ENCODE measurements at places on chromosomes 2 and 18. TPM values are rescaled to one million over a fixed set of nuclear protein-coding genes. Genes with fewer than 3 reads are reported as not detected.

The IL36A gene
- not detected for total RNA-seq

The CLHC1 gene
- total RNA-seq = 8.0 TPM

The MAL gene
- total RNA-seq = not detected

The KIAA1328 gene
- 3.1 TPM for total RNA-seq

The ICA1L gene
- 4.4 TPM for total RNA-seq

The CHPF gene
- total RNA-seq = 134 TPM

The IL1RL1 gene
- 0.14 TPM for total RNA-seq
